ENCODE measurements at places on chromosomes 4 and X.

DNA sequence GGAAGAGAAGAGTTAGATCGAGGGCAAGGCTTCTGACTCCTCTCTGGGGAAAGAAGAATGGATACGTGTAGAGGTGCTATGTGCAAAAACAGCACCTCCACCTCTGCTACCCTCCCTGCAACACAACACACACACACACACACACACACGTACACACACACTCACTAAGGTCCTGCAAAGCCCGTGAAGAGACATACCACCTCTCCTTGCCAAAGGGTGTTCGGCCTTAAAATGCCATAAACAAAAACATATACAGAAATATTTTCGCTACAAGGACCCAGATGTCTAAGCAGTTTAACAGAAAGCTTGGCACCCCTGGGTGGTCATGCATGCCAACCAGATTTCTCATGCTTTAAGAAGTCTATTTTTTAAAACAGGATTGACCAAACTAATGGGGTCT is 1.5 kb downstream of the TIFA start:
- DNase-seq, result no peak

- DNase-seq, result no peak
These were observed 1.7 kb upstream of the AKAP4 start for GRCh38 chrX:50202539-50202938.

DNA sequence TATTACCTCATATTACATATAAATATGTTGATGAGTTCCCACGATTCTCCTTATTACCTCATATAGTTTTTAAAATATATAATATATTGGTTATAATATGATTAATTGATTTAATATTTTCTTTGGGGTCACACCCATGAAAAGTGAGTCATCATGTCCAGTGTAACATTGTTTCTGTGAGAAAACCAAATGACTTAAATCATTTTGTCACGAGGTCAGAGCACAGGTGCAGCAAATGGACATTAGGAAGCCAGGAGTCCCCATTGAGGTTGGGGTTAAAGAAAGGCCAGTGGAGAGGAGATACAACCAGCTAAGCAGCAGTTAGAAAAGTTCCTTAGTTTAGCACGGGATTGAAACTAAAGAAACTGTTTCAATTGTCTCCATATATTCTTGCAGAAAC is 133.9 kb upstream of the RAPGEF2 start:
- no peak for DNase-seq

DNA sequence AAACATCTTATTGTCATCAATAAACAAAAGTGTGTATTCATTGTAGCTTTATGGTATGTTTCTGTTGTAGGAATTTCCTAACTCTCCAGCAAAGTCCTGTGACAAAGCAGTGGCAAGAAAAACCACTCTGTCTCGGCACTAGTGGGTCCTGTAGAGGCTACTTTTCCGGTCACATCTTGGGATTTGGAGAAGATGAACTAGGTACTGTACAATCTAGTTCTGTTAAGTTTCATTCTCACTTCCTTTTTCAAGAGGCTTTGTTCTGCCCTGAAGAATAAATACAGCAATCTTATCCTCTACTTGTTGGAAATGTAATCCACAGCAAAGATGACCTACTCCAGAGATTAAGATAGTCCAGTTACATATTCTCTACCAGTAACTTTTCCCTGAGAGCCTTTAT is 69.3 kb downstream of the HHIP start:
- DNase-seq, result no peak

GRCh38 chr4:72670521-72670920 is 101.5 kb upstream of the ADAMTS3 start:
- no peak for DNase-seq

DNA sequence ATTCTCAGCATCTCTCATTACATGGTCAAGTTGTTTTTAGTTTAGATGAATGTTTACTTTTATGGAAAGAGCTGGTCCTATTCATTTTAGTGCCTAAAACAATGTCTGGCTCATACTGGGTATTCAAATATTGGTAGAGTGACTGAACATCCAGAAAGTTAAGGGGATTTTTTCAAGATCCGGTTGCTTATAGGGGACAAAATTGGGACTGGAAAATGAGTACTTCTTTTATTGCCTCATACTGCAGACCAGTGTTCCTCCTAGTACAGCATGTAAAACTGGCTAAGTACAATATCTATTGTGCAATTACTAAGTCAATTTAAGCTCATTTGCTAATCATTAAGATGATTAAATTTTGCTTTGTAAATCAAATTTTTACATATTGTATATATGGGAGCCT is 13.9 kb downstream of the RP2 start:
- DNase-seq, result no peak

- no peak for DNase-seq
These were observed 24.9 kb upstream of the OCIAD2 start for GRCh38 chr4:48931459-48931858.

DNA sequence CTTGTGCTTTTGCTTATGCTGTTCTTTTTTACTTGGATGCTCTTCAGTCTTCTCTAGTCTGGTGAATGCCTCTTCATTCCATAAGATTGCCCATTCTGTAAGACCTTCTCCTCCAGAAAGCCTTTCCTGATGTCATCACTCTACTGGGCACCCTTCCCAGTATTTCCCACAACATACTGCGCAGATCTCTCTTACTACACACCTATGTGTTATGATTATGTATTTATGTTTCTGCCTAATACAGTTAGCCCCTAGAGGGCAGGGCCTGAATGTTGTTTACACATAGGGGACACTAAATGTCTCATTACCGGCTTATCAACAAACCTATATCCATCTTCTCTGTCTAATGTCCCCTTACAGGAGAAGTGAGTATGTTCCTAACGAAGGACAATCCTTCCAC is 21.1 kb downstream of the AIFM1 start:
- no peak for DNase-seq

- no peak for DNase-seq
These were observed 47.0 kb downstream of the TEX13B start for GRCh38 chrX:107935200-107935599.

- DNase-seq, result no peak
These were observed 192.0 kb upstream of the ANK2 start for GRCh38 chr4:112857461-112857860.

GRCh38 chrX:24464498-24464835 is 619 bp upstream of the PDK3 start:
- DNase-seq, result no peak

GRCh38 chr4:124409044-124409443 is 303.5 kb downstream of the ANKRD50 start:
- no peak for DNase-seq

GRCh38 chr4:54558889-54559677 is 98.7 kb upstream of the KIT start:
- no peak for DNase-seq

DNA sequence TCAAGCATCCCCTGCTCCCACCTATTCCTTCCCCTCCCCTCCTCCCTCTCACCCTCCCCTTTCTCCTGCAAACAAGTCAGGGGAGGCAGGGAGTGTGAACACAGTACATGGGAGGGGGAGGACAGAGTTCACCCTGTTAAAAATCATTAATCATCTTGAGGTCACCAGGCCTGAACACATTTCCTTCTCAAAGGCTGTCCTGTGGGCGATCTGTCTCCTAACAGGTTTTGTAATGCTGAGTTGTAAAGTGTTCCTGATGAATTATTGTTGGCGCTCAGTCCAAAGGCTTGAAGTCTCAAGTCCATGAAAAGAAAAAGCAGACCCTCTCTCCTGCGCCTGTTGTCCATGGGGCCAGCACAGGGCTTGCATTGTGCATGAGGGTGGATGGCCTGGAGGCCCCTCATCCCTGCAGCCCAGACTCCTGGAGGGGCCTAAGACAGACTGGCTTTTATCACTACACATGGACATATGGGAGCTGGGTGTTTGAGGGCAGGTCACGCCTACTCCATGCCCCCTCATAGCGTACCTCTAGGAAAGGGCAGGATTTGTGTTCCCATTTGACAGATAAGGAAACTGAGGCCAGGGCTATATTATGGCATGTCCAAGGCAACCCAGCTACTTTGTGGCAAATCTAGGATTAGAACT is 189.1 kb downstream of the RAB28 start:
- no peak for DNase-seq

DNA sequence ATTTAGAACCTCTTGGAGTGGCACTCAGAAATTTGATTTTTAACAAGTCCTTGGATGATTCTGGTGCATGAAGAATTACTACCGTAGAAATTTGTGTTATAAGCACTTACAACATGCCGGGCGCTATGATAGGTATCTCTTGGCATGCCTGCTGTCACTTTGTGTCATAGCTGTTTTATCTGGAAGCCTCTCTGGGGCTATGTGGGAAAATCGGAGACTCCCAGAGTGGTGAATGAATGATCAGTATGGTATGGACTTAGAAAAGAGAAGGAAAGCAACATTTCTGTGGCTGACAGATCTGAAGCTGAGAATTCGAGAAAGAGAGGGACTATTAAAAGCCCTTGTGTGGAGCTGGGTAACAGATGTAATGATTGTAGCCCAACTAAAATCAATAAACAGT is 177.4 kb upstream of the MAMLD1 start:
- no peak for DNase-seq

DNA sequence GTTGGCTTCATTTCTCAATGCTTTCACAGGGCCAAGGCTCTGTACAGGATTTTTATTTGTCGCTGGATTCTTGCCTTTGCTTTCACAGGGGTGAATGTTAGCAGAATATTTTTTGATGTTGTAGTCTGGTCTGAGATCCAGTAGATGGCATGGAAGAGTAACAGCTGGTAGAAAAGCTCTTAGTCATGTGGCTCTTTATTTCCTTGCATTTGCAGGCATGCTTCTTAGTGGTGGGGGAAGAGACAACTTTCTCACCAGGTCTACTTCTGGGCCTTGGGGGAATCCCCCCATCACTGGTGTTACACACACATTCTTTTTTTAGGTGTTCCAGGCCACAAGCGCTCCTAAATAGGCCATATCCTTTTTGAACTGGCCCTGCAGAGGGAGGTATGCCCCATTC is 58.2 kb upstream of the DKK2 start:
- DNase-seq, result no peak

- DNase-seq, result no peak
These were observed at the start of gene POU4F2 for GRCh38 chr4:146638786-146639505. Gene POU4F2 (plus strand): TSS chr4:146638893. CDS start chr4:146639141, 248 bp downstream.

DNA sequence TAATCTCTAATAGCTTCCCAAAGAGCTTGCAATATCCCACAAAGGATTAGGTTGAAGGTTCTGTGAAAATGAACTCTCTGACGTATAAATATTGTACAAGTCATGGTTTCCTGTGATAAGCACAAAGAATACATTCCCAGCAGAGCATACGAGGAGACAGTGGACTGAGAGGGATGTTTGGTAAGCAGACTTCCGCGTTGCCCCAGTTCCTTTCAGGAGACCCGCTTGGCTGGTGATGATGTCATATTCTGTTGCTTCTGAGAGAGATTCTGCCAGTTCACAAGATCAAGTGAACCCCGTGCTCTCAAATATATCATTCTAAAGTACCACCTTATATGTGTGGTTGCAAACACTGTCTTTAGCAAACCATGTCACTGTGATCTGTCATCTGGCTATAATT is 323.9 kb upstream of the CASK start:
- no peak for DNase-seq

DNA sequence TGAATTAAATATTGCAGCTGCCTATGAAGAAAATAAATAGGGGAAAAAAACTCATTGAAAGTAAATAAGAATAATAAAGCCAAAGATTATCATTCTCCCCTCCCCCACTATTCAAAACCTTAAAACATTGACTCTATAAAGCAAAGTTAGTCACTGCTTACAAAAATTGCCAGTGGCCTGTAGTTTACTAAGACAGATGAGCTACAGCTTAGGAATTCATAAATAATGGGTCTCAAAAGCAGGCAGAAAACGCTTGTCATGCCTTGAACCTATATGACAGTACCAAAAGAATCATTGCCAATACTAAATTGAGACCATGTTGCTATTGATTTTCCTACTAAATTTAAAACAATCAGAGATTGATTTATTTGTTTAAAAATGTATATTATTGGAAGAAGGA is 78.9 kb downstream of the SLC10A7 start:
- DNase-seq, result no peak

GRCh38 chr4:7880683-7881082 is 59.0 kb downstream of the AFAP1 start:
- DNase-seq, result no peak

- DNase-seq, result no peak
These were observed 104.4 kb upstream of the RAB40AL start for GRCh38 chrX:102832661-102833060.

DNA sequence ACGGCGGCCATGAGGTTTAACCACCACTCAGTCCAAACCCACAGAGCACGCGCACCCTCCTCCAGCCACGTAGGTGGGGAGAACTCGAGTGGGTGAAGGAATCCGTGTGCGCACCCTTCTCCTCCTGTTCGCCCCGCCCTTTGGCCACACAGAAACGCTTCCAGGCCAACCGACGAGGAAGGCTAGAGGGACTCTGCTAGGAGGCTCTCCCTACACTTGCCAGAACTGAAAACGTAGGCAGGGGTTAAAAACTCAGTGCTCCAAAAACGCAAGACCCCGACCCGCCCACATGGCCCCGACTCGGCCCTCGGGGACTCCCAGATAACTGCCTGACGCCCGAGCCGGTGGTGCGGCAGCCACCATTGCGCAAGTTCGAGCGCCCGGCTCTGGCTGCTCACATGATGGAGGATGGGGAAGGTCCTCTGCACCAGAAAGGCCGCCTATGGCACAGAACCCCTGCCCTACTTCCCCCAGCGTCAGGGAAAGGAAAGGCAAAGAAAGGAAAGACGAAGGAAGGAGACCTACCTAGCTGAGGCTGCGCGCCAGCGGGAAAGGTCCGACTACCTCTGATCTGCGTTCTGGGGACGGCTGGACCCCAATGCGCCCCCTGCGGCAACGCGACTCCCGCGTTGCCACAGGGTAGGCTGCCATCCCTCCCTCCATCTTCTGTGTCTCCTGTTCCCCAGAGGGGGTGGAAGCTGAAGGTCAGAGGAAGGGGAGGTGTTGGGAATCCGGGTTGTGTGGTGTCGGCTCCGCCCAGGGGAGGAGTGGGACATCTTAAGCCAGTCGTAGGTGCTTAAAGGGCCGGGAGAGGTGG is 201.9 kb upstream of the AGTR2 start:
- no peak for DNase-seq

DNA sequence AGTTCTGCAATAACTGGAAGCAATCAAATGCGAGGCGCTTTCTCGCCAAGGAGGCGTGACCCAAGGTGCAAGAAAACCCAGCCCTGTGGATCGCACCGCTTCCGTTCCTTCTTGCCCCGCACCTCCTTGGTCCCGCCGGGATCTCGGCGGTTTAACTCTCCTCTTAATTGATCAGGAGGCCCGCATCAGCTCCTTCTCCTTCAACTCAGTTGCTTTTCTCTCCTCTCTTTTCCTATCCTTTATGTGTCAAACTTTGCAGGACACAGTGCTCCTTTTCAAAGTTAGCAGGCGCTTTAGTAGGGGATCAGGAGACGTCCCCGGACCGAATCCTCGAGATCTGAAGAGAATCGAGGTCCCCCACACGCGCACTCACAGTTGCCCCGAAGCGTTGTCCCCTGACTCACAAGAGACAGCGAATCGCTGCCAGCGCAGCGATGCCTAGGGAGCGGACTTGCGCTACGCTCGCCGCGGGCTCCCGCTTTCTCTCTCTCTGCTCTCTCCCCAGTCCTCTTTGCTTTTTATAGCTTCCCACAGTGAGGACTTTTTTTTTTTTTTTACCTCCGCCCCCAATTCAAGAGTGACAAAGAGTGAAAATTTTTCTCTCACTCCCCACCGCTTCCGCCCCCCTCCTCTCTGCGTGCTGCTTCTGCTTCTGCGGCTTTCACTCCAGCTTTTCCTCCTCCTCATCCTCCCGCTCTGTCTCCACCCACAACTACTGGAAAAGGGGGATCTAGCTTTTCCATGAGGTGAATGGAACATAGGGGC is at the start of gene DKK2:
Gene DKK2 (minus strand): TSS at position 495 of the 765 bp plus-strand sequence. CDS start 722 bp downstream, outside the sequence.
- DNase-seq, result no peak
